ENCODE measurements at places on chromosomes 2 and 18.

GRCh38 chr2:104332731-104333130 is 521.2 kb upstream of the POU3F3 start:
- DNase-seq: peak; percentile 25

GRCh38 chr2:124187948-124188347 is 162.9 kb downstream of the CNTNAP5 start:
- DNase-seq: no peak

DNA sequence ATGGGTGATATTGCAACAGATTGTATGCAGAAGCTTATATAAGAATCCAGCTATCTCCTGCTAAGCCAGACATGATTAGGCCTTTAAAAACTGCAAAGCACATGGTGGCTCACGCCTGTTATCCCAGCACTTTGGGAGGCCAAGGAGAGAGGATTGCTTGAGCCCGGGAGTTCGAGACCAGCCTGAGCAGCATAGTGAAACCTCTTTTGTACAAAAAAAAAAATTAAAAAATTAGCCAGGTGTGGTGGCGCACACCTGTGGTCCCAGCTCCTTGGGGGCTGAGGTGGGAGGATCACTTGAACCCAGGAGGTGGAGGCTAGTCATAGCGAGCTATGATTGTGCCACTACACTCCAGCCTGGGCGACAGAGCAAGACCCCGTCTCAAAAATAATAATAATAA is 204.6 kb downstream of the TNS1 start:
- DNase-seq: no peak

GRCh38 chr2:776487-776886 is 99.3 kb upstream of the TMEM18 start:
- no peak for DNase-seq

DNA sequence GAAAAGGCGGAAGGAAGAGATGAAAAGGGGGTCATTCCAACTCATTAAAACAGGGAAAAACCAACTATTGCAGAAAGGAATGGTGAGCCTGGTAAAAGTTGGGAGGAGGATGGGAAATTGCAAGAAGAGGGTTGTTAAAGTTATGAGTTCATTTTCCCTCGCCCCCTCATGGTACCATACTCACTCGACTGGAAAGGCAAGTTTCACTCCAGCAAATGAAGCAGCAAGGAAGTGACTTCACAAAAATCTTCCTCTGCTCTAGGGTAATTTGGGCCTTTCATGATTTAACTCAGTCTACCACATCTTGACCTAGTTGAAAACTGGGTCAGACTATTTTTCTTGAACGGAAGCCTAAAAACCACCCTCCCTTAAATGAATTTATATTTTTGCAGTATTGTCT is 22.8 kb upstream of the DAW1 start:
- DNase-seq: no peak

GRCh38 chr2:53334610-53335009 is 433.0 kb upstream of the CHAC2 start:
- no peak for DNase-seq

GRCh38 chr2:203498161-203498560 is 36.9 kb downstream of the RAPH1 start:
- DNase-seq: peak; percentile 60

DNA sequence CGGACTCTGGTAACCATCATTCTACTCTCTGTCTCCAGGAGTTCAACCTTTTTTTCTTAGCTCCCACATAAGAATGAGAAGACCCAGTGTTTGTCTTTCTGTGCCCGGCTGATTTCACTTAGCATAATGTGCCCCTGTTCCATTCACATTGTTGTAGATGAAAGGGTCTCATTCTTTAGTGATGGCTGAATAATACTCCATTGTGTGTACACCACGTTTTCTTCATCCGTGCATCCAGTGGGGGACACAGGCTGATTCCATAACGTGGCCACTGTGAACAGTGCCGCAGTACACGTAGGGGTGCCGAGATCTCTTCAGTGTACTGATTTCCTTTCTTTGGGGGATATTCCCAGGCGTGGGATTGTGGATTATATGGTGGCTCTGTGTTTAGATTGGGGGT is 72.3 kb upstream of the NFATC1 start:
- DNase-seq: no peak

DNA sequence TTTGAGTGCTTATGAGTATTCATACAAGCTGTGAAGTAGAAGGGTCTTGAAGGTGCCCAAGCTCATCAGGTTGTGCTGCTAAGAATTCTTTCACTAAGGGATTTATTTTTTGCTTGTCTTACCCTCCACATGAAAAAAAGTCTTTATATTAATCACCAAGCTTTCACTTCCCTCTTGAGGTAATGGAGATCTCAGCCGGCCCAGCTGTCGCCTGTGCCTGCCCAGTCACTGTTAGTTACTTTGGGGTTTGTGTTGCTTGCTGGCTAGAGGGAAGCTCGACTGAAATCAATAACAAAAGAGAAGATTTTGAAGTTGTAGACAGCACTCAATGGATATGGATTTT is 21.9 kb downstream of the MC2R start:
- no peak for DNase-seq

DNA sequence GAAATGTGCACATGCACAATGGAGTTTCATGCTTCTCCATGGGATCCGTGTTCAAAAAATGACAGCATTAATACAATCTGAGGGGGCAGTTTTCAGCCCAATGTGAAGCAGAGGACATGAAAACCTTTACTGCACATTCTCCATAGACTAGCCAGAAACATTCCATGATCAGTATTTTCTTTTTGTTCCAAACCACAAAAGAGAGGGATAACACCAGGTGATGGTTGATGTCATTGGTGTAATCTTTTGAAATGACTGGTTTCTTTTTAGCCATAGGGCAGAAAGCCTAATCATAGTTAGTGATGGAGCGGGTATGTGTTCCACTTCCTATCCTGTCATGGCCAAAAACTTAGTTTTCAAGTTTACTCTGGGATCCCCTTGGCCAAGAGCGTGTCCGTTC is 1.8 kb upstream of the KYNU start:
- DNase-seq: no peak

- no peak for DNase-seq
Observed at GRCh38 chr2:42519624-42520023, 25.8 kb upstream of the KCNG3 start.

DNA sequence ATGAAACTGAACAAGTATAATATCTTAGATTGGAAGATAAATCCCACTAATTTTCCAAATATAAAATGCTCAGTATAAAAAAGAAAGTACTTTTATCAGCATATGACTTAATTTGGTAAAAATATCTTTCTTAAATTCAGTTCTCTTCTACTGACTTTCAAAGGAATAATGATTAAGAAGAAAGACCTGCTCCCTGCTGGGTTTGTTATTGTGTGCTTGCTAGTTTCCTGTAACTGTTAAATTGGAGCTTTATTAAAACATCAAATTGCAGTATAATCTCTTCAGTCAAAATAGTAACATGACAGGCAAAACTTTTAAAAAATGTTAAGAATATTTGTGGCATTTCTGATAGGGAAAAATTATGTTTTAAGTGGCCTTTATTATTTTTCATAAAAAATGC is 1317.4 kb upstream of the CDH2 start:
- no peak for DNase-seq

GRCh38 chr2:231396058-231396821 is 730 bp downstream of the B3GNT7 start:
- no peak for DNase-seq

DNA sequence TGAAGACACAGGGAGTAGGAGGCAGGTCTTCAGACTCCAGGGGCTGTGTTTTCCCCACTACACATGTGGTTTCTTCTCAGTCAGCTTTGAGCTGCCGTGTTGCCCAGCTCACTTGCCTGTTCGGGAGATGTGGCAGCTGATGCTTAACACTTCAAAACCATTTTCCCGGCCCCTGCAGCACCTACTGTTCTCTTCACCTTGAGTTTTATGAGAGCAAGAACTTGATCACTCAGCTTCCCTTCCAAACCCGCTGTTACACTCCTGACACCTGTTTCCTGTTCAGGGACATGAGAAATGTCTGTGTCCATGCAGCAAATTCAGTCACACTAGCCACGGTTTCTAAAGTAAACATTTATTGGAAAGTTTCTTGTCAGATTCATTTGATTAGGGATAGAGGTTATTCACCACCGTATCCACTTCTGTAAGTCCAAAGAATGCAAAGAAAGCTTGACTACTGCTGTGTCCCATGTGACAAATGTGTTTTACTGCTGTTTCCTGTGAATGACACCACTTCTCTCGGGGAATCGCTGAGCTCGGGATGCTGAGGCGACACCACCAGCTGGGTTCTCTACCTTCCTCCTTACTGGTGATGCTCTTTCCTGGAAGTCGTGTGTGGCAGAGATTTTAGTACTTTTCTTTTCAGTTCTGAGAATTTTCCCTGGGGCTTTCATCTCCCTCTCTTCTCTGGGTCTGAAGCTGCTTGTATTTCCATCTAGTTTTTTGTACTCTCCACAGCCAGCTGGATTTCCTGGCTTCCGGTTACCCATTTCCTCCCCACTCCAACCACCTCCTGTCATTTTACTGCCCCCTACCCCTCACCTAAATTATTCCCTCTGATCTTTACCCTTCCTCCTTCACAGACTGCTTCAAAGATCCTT is 91.7 kb downstream of the KLF7 start:
- no peak for DNase-seq

DNA sequence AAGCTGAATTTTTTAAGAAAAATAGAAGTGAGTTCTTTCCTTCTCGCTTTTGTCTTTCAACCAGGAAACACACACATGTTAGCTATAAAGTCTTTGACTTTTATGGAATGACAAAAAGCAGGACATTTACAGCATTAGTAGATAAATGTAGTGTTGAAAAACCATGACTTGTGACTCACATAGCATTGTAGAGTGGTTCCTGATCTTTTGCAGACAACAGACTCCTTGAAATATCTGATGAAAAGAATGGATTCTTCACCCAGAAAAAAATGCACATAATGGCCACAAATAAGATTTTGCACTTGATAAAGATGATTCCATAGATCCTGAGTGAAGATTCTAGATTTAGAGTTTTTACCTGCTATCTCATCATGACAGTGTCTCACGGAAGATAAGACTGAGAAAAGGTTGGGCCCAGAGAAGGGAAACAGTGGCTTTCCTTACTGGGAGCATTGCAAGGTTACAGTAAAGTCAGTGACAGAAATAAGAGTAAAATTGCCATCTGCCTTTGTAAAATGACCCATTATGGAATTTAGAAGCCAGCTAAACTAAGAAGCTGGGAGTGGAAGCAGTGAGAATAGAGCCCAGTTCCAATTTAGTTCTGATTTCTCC is 14.0 kb downstream of the SMARCAL1 start:
- DNase-seq: no peak

- no peak for DNase-seq
Observed at GRCh38 chr2:63926815-63927214, 85.1 kb downstream of the UGP2 start.

GRCh38 chr2:53098696-53099078 is 668.9 kb upstream of the CHAC2 start:
- DNase-seq: no peak

DNA sequence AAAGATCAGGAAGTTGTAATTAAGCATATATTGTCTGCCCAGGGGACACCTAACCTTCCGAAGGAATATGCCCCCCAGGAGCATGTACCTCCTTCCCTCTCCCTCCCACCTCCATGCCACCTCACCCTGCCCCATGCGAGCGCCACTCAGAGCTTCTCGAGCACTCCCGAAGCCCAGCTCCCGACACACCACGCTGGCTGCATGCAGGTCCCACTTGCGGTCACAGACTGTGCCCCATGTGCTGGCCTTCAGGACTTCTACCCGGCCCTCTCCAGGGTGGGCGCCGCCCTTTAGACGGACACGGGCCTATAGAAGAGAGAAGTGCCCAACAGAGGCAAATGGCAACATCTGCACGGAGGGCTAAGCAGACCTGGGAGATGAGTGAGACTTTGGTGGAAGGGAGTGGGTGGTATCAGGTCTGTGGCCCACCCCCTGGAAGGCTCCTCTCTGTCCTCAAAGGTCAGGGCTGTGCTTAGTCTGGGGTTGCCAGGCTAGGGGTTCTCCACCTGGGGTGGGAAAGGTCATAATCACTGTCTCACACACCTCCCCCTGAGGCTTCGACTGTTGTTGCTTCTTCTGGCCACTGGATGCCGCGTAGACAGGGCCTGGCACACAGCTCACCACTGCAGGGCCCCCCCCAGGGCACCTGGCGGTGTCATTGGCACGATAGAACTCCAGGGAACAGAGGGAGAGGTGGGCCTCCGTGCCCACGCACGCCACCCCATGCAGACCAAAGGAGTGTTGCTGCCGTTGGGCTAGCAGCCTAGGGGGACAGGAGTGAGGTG is 6.6 kb downstream of the HTRA2 start:
- no peak for DNase-seq

DNA sequence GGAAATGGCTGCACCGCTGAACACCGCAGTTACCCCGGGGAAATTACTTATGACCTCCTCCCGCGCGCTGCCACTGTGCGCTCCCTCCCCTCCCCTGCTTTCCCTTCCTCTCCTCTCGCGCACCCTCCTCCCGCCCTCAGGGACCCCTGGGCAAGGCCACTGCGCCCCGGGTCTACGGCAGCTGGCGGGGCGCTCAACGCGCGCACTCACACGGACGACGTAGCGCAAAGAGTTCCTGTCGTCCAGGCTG is 7.9 kb downstream of the ALPP start:
- DNase-seq: no peak

- DNase-seq: no peak
Observed at GRCh38 chr18:2180586-2180985, 390.7 kb downstream of the METTL4 start.

DNA sequence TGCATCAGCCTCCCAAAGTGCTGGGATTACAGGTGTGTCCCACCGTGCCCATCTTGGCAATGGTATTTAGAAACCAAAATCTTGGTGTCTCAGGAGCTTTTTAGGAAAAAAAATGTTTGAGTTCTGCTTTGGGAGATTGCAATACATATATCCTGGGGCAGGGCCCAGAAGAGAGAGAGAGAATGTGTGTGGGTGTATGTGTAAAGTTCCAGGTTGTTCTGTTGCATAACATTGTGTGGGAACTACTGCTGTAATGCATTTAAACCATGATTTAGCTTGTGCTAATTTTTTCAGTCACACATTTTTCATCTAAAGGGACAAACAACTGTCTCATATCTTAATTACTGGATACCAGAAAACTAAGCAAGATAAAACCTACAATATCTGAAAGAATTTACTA is 70.8 kb upstream of the NABP1 start:
- no peak for DNase-seq

DNA sequence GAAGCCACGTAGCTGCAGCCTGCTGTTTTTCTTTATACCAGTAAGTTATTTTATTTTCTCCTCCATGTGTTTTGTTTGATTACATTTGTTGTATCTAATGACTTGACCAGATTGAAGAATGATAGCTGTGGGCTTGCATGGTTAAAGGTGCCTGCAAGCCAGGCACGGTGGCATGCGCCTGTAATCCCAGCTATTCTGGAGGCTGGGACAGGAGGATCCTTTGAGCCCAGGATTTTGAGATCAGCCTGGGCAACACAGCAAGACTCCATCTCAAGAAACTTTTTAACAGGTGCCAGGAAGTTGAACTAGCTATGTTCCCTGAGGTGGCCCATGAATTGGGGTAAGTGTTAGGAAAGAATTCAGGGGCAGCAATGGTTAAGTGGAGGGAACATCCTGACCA is 179.4 kb downstream of the IRS1 start:
- DNase-seq: no peak

- no peak for DNase-seq
Observed at GRCh38 chr2:160381425-160381951, 112.1 kb downstream of the RBMS1 start.
